ENCODE measurements at places on chromosomes 7 and 10. TPM values are rescaled to one million over a fixed set of nuclear protein-coding genes. Genes with fewer than 3 reads are reported as not detected.

NRP1 gene
- total RNA-seq: 546 TPM

GIMAP7 gene
- total RNA-seq: not detected

CDK1 gene
- 31.6 TPM for total RNA-seq

HGF gene
- total RNA-seq: 83.4 TPM

BUD31 gene
- total RNA-seq: 76.3 TPM

ADO gene
- total RNA-seq: 25.8 TPM

CYP2C8 gene
- total RNA-seq: not detected

CYP3A4 gene
- not detected for total RNA-seq

C10orf62 gene
- total RNA-seq: 0.23 TPM

ITIH5 gene
- 0.30 TPM for total RNA-seq

FFAR4 gene
- not detected for total RNA-seq

ATE1 gene
- 34.9 TPM for total RNA-seq

MBL2 gene
- not detected for total RNA-seq

DNAJC12 gene
- total RNA-seq: 5.1 TPM

TRAPPC14 gene
- total RNA-seq: 8.3 TPM

CRTAC1 gene
- under 0.01 TPM for total RNA-seq

TMEM236 gene
- under 0.01 TPM for total RNA-seq

SLC39A12 gene
- not detected for total RNA-seq

Measured in smooth muscle cell of the umbilical artery (primary cell).